ENCODE measurements at places on chromosomes 5 and 9. TPM values are rescaled to one million over a fixed set of nuclear protein-coding genes. Genes with fewer than 3 reads are reported as not detected.

Gene GEMIN5
- total RNA-seq, result 25.4 TPM

Gene PCDHGA5
- total RNA-seq, result 17.8 TPM

Gene FOXD4L4
- 1.6 TPM for total RNA-seq

Gene LCN10
- not detected for total RNA-seq

Gene TPPP
- total RNA-seq, result 22.2 TPM

Gene CYLC2
- total RNA-seq, result not detected

All from parietal lobe (tissue), 2 donors.